ENCODE measurements at places on chromosomes 2 and 18.

GRCh38 chr2:44934983-44935728, 6.3 kb upstream of the SIX3 start:
- no peak for DNase-seq

DNA sequence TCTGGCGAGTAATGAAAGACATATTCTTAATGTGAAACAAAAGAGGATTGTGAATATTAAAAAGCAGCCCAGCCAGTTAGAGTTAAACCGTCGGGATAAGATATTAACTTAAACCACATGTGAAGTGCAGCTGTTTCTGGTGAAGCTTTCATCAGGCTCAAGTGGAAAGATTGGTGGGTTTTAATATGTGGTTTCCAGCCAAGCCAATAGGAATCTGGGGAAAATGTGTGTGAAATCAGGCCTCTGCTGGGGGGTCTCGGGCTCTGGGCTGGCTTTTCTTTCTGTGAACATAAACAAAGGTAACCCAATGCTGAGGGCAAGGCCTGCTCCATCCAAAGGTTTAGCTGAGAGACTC, 279.6 kb downstream of the SLC4A3 start:
- no peak for DNase-seq

DNA sequence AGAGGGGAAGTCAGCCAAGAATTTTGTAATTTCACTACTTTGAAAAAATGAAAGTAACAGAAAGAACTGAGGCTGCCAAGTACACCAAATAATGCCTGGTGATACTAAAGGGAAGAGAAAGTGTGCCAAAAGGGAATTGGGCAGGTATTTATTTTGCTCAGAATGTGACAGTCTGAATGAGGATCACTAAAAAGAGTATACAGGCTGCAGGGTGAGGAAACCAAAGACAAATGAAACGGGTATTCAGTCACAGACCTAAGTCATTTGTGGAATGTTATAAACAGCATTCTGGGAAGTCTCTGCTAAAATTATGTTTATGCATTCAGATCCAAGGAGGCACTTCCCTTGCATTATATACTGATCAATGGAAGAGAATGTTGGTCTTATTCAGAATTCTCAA, 418.6 kb upstream of the SLC39A10 start:
- DNase-seq = no peak

DNA sequence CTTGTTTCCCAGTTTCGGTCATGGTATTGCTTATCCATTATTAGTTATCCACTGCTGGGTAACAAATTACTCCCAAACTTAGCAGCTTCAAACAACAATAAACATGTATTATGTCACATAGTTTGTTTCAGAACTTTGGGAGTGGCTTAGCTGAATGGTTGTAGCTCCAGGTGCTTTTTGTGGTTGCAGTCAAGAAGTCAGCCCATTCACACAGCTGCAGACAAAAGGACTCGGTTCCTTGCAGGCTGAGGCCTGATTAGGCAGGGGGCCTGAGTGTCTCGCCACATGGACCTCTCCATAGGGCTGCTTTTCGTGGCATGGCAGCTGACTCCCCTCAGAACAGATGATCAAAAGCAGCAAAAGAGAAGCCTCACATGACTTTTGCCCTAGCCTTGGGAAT, 58.2 kb upstream of the ITGA4 start:
- DNase-seq = no peak

GRCh38 chr2:151338115-151338514, 19.3 kb upstream of the TNFAIP6 start:
- no peak for DNase-seq

- DNase-seq = no peak
Measured at GRCh38 chr2:46024146-46024779, 272.9 kb upstream of the EPAS1 start.

GRCh38 chr2:42906111-42906556, 113.8 kb upstream of the HAAO start:
- DNase-seq = no peak

DNA sequence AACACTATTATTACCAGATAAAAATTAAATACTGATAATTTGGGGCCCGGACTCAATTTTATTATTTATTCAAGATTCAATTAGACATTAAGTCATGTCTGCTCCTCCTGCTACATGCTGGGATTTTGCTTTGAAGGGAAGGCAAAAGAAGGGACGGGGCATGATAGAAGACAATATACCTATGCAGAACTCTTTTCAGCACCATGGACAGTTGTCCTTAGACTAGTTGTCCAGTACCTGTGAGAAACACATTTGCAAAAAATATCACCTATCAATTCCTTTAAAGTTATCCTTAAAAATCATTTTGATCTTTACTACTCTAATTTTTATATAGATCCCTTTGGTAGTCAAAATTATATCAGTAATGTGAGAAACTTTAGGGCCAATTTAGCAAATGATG, 100.2 kb upstream of the SULT1C3 start:
- no peak for DNase-seq

Measured in body of pancreas (tissue), 4 donors.